Activated CD8-positive, alpha-beta T cell treated with anti-CD3 and anti-CD28 coated beads, Interleukin-2, amount 10 ng/mL, durations not matched to agents 7 days and 5 days (primary cell): ENCODE measurements at places on chromosomes 2 and 18. TPM values are rescaled to one million over a fixed set of nuclear protein-coding genes. Genes with fewer than 3 reads are reported as not detected.

The VWA3B gene
- total RNA-seq = not detected

- DNase-seq = no peak
These were observed 131.6 kb upstream of the SCN7A start for GRCh38 chr2:166625670-166626069.

DNA sequence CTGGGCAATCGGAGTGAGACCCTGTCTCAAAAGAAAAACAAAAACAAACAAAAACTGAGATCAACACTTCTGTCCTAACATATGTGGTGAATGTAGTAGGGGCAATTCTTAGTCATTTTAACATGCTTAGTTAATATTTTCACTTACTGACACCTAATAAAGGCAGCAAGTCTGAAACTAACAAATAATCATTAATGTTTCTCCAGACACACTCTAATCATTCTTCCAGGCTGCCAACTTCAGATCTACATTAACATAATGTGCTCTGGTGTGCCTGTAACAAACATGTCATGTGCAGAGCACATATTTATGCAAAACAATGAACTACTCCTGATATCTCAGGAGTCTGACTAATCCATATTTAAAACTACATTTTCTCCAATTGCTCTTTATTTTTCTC is 6.0 kb downstream of the KRCC1 start:
- DNase-seq = no peak

DNA sequence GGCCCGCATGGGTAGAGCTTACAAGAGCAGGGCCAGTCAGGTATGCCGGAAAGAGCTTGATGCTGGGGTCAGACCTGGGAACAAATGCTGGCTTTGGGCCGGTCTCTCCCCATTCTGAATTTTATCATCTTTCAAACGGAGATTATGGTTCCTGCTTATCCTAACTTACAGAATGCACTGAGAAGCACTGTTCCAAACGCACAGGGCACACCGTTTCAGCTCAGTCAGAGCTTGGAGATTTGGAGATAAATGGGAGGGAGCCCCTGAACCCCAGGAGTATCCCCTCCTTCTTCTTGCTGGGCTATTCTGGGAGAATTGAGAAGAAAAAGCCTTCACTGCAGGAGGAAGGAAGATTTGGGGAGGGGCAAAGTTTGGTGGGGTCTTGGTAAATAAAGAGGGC is 169.4 kb downstream of the DDX1 start:
- DNase-seq = no peak

- DNase-seq = no peak
These were observed 154.6 kb downstream of the ANKRD36 start for GRCh38 chr2:97267411-97268074.

GRCh38 chr2:200259577-200259957 is 46.9 kb upstream of the SPATS2L start:
- no peak for DNase-seq

GRCh38 chr2:144470334-144470733 is 49.6 kb downstream of the ZEB2 start:
- DNase-seq = no peak

DNA sequence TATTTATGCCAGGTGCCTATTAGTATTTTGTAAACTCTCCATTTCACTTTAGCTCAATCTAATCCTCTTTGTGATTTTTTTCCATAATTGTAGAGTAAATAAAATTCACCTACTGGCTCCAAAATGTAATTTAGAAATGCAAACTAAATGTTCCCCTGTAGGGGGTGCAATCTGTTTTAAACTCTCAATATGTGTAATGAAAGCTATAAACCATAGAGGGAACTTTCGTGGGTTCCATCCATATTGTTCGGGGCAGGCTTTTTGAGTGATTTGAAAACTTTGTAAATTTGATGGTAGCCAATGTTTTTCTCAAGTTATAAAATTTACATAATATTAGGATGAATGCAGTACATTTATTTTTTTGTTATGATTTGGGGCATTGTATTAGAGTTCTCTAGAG is 49.4 kb downstream of the TSPYL6 start:
- no peak for DNase-seq

DNA sequence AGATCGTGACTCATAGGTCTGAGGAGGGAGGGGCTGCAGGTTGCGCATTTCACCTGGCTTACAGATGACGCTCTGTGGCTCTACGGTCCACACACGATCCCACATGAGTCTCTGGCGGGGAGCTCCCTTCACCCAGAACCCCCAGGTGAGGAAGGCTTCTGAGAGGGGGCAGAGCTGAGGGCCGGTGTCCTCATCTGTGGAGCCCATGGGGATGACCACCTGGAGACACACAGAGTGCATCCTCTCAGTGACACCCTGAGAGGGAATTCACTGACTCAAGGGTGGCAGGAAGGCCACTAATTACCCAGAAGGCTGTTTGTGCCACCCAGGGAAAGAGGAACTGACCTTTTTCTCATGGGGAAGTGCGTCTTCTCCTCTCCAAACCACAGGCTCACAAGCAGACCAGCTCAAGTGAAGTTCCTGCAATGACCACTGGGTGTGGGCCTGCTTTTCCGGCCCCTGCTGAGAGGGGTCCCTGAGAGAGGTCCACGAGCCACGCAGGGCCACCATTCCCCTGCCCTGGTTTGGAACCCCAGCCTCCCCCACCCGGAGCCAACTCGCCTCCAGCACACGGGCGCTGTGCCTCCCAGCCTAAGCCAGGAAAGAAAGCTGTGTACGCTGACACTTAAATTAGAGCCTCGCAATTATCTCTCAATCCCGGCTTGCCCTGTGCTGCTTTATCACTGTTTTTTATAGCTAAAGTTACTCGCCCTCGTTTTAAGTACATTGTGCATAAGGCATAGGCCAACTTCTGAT is 114.1 kb downstream of the BCL11A start:
- DNase-seq = no peak

DNA sequence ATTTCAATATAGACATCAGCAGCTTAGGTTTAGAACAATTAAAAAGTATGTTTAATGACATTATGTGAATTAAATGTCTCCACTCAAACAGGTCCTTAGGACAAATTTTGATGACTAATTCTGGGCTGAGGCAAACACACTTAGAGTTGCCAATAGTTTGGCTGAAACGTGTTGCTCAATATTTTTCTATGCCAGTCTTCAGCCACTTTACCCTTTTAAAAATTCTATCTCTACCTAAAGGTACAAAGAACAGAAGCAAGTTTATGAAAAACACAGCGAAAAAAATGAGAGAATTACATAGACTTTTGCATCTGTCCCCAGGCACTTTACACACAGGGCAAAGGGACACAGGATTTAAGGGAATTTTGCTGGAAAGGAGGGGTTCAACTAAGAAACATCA is 4.5 kb downstream of the IDH1 start:
- DNase-seq = no peak

DNA sequence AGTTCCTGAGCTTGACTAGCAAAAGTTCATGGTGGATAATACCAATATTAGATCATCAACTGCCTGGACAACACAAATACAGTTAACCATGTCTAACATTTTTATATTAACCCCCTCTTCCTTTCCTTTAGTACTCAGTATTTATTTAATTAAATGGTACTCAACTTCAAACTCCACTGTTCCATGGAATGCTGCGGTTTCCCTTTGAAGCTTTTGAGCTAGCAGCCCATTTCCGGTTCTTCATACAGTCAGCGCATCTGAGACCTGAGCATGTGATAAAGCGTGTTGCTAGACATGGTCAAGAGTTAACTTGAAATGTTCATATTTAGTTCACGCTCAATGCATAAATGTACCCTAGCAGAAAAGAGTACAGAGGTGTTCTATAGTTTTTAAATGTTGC is 278.4 kb downstream of the ALPK2 start:
- no peak for DNase-seq

DNA sequence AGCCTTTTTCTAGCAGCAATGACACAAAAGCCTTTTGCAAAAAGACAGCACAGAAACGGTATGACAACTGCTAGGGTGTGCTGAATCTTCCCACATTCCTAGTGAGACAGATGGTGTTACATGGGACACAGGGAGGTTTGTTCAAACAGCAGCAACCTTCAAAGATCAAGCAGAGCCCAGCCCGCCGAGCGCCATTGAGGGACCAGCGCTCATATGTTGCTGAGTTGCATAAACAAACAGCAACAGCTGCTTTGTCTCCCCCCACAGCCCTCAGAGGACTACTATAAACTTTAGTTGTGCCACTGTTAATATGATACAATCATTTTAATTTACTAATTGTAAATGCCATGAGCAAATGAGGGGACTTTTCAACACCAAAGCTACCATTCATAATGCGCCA is 117.7 kb downstream of the ZEB2 start:
- no peak for DNase-seq

DNA sequence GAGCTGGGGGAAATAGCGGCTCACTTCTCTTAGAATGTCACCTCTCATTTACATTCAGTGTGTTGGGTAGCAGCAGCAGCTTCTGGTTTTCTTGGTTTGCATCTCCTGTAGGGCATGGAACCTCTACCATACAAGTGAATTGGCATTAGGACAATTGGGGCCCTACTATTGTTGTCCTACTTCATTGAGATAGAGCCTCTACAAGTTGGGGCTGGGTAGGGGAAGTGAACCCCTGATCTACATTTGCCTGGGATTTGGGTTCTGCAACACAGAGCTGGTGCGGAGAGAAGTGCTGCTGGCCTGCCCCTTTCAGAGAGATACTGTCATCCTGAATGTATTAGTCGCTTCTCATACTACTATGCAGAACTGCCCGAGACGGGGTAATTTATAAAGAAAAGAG is 391.6 kb upstream of the HS6ST1 start:
- DNase-seq = no peak

DNA sequence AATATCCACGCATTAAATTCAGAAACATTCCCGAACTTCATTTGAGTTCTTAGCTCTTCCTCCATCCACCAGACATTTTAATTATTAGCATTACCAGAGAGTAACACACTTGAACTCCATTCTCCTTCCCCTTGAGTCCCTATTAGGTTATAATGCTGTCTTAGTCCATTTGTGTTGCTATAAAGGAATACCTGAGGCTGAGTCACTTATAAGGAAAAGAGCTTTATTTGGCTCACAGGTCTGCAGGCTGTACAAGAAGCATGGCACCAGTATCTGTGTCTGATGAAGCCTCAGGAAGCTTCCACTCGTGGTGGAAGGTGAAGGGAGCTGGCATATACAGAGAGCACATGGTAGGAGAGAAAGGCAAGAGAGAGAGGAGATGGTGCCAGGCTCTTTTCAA is 25.4 kb downstream of the TBC1D8 start:
- no peak for DNase-seq

DNA sequence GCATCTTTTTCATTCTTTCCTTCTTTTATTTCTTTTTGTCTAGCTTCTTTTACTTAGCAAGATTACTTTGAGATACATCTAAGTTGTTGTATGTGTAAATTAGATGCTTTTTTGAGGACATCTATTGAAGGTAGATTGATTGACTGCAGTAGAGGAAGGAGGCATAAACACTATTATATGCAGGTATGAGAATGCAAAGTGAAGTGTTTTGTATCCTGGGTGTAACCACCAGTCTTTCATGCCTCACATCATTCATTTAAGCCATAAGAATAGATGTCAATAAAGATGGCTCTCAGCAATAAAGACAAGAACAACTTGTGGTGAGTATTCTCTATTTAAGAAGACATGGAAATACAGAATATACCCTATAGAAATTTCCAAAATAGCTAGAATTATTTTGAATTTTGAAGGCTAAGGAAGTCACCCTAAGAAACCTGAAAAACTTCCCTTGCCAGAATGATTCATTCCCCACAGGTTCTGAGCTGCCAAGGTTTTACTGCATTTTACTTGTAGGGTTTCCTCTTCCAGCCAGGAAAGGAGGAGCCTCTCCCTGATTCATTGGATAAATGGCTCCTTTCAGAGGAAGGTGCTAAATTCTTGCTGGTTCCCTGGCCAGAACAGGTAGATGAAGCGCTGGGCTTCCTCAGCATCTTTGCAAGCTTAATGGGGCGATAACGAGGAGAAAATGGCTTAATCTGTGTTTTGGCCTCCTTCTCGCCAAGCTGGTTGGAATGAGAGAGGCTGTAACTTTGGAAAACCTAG is 279.8 kb upstream of the SLC14A2 start:
- no peak for DNase-seq

- no peak for DNase-seq
These were observed 76.4 kb downstream of the VPS54 start for GRCh38 chr2:63942788-63943187.

DNA sequence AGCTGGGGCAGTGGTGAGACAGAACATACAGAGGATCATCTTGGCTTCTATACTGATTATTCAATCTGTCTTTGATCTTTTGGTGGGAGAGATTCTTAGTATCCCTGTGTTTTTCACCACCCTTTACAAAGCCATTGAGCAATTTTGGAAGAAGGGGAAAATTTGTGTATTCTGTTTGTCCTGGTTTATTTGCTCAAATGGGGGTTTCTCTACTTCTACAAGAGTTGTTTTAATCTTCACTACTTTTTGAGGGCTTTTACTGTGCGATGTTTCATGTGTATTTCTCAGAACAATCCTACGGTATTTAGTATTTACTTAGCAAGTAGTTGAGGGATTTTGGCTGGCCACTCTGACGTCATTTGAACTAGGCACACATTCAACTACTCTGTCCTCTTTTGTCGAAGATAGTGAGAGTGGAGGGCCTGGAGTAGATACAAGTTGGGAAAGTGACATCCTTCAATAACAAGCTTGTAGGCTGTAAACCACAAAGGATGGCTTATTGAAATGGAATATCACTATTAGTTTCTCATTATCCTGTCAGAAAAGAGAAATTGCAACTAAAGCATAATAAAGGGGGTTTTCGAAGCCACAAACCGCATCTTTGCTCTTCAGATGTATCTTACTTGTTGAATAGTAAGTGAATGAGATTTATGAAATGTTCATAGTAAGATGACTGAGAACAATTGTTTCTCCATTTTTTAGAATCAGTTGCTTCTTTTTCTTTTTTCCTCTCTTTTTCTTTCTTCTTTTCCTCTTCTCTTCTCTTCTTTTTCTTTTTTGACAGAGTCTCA is 24.8 kb downstream of the FMNL2 start:
- DNase-seq = no peak

DNA sequence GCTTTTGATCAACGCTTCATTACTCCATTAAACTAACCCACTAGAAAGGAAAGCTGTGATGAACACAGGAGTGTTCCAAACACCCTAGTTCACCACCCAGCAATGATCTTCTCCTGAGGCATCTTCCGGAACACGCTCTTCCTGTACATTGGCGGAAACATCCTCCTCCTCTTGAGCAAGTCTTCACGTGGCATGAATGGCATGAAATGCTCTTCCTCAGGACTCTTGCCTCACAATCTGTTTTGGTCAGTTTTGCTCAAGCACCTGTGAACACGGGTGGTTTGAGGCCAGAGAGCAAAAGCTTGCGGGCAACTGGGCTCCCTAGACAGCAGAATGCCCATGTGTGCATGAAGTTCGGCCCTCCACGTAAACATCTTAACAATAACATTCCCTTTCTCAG is 734.2 kb upstream of the SALL3 start:
- DNase-seq = no peak

- DNase-seq = no peak
These were observed 44.3 kb downstream of the CALCRL start for GRCh38 chr2:187403568-187404260.
